Femur (tissue), 1 donor: ENCODE measurements at places on chromosomes 2 and 18.

DNA sequence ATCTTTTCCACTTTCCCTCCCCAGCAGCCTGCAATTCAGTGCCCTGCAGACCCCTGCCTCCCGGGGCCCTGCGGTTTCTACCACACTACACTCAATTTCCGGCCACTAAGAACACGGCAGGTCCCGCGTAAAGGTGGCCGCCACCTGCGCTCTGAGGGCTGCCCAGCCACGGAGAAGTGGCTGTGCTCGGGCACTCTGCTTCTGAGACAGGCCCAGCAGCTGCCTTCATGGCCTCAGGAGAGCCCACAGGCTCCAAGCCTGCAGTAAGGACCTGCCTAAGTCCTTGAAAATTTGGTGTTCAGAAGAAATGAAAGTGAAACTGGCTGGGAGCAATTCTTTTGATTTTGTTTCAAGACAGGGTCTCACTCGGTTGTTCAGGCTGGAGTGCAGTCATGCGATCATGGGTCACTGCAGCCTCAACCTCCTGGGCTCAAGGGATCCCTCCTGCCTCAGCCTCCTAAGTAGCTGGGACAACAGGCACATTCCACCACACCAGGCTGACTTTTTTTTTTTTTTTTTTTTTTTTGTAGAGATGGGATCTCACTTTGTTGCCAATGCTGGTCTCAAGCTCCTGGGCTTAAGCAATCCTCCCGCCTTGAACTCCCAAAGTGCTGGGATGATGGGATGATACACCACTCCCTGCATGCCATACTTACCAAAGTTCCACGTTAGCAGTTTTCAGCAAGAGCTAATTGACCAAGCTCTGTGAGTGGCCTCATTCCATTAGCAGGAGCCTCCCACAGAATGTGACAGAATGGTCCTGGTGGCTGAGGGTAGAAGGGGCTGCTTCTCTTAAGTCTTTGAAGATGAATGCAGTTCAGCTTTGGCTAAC lies 14.6 kb upstream of the ALPP start:
- no peak for DNase-seq

DNA sequence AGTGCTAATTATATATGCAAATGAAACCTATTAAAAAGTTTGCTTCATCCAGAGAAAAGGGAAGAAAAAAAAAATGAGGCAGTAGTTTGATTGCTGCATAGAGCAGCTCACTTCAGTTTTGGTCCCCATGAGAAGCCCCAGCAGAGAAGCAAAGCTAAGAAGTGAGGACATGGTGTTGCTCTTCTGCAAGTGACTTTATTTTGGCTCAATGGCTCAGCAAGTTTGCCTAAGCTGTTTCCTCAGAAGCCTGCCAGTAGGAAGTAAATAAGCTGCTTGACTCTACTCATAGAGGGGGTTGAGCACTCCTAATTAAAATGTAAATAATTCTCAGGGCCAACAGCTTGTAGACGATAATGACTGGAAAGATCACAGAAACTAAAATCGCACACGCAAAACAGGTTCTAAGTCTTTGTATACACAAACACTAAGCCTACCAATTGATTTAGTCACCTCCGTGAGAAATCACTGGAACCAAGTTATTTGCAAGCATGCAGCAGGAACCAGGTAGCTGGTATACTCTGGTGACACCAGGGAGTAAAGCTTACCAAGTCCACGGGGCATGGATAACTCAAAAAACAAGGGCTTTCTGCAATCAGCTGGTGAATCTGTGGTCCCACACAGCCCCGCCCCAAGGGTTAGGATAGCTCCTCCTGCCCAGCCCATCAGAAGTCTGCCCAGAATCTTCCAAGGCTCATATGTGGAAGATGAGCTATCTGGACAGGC lies 39.7 kb upstream of the NABP1 start:
- DNase-seq, result no peak

DNA sequence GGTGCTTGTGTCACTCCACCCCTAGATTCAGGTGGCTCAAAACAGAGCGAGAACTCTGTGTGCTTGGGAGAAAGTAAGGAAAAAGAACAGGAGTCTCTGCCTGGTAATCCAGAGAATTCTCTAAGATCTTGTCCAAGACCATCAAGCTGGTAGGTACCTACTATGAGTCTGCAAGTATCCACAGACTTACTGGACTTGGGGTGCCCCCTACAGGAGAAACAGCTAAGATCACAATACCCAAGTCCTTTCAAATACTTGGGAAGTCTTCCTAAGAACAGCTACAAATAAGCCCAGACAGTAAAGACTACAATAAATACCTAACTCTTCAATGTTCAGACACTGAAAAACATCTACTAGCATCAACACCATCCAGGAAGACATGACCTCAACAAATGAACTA lies 1143.6 kb upstream of the ACVR2A start:
- no peak for DNase-seq

- DNase-seq, result no peak
These were observed 32.9 kb upstream of the PDCL3 start for GRCh38 chr2:100529900-100530299.

DNA sequence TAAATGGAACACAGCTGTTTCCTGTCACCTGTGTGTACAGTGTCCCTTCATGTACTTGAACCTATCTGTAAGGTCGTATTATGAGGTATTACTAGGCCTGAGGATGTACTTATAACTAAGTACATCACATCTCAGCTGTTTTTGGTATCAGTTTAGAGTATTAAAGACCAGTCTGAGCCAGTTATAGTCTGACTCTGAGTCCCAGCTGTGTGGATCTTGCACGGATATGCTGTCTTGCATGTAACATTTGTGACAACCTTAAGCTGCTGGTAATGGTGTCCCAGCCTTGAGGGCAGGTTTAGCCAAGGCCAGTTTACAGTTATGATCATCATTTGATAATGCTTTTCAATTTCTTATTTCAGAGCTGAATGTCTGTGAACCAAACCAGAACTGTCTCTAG lies 496.3 kb downstream of the SLC4A3 start:
- DNase-seq, result no peak
